ENCODE measurements at places on chromosomes 6 and 20.

- no peak for DNase-seq
Observed at GRCh38 chr6:27031302-27031701, 216.2 kb upstream of the PRSS16 start.

- no peak for DNase-seq
Observed at GRCh38 chr6:4906293-4907276, 97.3 kb downstream of the RPP40 start.

DNA sequence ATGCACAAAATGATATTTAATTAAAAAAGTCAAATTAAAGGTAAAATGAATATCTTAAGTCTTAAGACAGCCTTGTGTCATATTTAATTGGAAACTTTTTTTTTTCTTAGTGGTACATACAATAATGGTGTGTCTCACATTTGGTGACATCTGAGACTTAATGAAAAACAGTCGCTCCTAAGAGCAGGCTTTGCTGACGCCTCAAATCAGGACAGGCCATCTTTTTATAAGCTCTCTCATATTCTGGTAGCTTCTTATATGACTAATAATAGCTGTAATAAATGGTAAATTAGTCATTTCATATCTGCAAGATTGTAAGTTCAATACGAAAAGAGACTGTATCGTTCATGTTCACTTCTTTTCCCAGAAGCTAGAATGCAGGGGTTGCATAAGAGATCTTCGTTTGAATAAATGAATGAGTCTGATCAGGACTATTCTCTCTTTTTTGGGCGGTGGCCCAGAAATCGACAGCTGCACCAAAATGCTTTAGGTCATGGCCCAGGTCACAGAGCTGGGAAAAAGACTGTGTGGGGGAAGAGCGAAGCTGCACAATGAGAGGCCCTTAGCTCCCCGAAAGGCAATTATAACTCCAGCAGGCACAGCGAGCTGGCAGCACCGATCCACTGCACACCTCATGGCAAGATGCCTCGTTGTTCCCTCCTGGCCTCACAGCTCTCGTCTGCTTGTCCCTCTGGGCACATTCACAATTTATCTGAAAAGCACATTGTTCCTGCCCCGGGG lies 69.4 kb downstream of the NRN1 start:
- DNase-seq = no peak

DNA sequence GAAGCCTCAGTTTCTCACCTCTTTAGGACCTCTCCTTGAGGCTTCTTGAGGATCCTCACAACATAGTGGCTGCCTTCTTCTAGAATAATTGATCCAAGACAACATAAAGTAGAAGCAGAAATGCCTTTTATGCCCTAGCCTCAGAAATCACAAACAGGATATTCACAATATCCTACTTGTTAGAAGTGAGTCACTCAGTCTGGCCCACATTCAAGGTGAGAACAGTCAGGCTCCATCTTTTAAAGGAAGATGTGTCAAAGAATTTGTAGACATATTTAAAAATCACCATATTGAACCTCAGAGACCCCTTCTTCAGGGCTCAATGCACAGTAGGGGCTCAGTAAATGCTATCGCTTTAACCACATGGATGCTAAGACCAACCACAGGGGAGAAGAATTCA lies 20.8 kb upstream of the FAM83D start:
- DNase-seq = no peak

DNA sequence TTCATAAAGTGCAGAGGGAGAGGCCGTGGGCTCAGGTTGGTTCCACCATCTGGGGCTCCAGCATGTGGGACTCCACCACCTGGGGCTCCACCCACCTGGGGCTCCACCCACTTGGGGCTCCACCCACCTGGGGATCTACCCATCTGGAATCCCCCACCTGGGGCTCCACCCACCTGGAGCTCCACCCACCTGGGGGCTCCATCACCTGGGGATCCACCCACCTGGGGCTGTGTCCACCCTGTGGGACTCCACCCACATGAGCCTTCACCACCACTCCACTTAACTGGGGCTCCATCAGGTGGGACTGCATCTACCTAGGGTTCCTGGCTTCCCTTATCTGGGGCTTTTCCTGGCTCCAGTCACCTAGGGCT lies 226.0 kb upstream of the CDYL start:
- no peak for DNase-seq

DNA sequence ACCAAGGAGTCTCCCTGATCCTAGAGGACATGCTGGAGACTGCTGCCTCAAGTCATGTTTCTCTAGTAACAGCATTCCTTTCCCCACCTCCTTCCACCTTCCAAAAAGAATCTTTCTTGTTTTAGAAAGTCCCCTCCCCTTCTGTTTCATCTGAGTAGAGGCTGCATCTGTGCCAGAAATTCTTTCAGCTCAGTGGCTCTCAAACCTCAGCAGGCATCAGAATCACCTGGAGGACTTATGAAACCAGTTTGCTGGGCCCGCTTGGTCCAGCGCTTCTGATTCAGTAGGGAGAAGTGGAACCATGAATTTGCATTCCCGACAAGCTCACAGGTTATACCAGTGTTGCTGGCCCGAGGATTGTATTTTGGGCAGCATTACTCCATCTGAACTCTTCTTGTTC lies 55.1 kb downstream of the TMEM200A start:
- DNase-seq = no peak

- no peak for DNase-seq
Observed at GRCh38 chr20:49756241-49756640, 42.6 kb upstream of the B4GALT5 start.

DNA sequence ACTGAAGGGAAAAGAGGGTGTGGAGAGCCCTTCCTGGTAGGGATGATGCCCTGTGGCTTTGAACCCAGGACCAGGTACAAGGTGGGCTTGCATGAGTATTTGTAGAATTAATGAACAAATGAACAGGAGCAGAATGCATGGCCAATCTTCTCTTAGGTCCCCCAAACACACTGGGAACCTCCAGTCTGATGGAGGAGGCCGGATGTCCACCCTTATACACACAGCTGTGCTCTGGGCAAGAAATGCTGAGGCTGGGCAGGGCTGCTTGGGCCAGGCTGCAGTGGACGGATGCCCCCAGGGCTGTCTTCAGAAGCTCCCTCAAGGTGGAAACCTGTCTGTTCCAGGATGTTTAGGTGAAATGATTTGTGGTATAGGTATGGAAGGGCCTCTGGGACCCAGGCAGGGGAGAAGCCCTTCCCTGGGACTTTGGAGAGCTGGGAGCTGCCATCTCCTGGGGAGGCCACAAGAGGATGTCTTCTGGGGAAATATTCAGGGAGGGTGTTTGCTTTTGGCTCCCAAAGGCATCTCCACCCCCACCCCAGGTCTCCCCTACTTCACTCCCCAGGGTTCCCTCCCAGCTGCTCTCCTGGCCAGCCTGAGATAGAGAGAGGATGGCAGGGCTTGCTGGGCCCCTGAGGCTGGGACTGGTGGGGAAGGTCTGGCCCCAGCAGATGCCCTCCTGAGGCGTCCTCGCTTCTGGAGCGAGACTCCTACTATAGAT lies 23.3 kb downstream of the VEGFA start:
- DNase-seq = no peak

DNA sequence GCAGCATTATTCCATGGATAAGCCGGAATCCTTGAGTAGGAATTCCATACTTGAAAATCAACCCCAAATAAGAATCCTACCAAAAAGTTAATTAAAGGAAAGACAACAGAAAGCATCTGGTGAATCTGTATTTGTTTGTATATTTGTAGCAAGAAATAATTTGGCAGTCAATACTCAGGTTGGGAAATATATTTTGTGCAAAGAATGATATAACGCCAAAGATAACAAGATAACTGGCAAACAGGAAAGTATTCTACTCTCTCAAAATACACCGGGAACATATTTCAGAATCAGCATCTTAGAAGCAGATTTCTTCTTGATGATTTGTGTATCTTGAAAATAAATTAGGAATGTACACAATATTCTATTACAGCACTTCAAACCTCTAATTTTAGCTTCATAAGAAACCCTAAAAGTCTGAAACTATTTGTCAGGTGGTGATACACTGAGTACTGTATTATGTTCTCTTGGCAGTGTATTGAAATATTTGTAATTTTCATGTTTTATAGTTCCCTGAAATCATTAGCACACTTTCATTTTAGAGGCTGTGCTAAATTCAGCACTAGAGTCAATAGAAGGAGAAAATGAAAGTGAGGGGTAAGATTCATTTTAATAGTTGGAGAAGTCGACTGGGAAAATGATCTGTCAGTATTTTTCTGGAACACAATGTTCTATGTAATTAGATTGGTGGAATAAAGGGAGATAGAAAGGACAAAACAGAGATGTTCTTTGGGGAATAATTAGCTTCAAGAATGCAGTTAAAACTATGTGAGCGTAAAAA lies 879.7 kb upstream of the GJE1 start:
- no peak for DNase-seq

- no peak for DNase-seq
Observed at GRCh38 chr6:74071214-74071613, 375.2 kb downstream of the CD109 start.

DNA sequence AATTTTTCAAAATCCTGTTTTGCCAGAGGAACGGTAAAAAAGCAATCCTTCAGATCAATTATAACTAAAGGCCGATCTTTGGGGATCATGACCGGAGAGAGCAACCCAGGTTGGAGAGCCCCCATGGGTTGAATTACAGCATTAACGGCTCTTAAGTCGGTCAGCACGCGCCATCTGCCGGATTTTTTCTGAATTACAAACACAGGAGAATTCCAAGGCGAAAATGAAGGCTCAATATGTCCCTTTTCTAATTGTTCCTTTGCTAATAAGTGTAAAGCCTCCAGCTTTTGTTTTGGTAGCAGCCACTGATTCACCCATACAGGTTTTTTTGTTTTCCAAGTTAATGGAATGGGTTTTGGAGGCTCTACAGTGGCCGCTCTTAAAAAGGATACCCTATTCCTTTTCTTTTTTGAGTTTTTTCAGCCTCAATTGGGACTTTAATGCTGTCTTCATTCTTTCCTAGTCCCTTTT lies 16.9 kb upstream of the PTCRA start:
- peak; percentile 31 for DNase-seq

DNA sequence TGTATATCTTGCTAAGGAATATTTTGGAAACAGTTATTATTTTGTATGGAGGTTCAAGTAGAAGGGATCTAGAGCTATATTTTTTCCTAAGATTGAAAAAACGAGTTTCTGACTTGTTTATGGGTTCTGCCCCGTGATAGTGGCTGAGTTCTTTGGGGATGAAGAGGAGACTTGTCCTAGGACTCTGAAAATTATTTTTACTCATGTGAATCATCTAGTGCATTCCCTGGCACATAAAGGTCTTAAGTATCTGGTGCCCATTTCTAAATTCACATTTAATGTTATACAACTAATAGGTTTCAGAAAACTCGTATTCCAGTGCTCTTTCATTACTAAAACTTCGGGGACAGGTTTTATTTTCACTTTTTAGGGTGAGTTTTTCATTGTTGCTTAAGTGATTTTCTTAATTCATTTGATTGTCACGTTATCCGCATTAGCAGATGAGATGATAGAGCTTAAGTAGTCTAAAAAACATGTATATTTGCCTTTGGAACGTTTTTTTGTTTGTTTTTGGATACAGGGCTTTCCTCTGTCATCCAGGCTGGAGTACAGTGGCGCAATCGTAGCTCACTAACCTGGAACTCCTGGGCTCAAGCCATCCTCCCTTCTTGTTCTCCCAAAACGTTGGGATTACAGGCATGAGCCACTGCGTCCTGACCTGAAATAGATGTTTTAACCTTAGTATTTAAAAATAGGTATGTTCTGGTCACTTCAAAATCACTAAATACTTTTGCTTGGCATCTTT lies 2.1 kb downstream of the NFYA start:
- no peak for DNase-seq

DNA sequence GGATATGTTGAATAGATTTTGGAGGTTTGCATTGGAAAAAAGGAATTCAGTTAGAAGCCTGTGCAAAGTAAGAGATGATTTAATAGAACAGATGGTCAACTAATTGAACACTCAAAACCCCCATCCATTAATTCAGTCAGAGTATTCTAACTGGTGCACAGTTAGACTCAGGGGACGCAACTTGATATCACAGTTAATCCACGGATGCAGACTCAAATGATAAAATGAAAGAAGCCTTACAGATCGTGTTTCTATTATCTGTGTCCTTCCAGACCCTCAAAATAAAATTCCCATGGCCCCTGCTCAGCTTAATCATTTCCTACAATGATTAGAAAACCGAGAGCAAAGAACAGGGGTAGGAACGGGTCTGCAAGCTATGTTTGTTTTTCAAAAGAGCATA lies 45.4 kb upstream of the DTNBP1 start:
- no peak for DNase-seq

DNA sequence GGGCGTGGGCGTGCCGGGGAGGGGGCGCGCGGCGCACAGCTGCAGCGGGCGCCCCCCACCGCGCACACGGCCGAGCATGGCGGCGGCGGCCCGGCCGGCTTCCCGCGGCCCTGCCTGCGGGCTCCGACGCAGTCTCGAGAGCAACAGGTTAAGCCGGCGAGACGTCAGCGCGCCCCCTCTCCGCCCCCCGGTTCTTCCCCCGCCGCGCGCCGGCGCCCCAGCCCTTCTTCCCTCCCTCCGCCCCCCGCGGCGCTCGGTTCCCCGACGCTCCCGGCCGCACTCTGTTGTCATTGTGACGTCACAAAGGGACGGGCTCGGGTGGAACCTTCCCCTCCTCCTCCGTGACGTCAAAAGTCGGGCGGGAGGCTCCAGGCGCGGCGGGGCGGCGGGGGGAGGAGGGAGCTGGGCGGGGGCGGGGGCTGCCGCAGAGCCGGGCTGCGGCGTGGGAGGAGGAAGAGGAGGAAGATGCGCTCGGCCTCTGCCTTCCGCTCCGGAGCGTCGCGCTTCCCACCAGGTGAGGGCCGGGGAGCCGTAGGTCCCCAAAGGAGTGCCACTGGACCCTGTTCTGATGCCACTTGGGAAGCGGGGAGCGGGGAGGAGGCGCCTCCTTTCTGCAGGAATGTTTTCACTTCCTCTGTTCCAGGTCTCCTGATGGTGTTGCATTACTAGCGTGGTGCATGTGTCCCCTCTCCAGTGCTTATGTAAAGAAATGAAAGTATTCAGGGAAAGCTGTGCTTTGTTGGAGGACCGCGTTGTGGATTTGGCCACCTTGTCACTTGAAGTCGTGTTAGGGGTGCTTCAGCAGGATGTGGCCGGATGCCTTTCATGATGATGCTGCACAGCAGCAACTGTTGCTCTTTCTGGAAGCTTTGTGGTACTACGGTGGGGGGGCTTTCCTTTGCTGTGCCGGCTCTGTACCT lies 2.8 kb downstream of the JARID2 start:
- peak; percentile 98 for DNase-seq

GRCh38 chr6:25017932-25018567 lies 82.3 kb upstream of the RIPOR2 start:
- DNase-seq = peak; percentile 47

- no peak for DNase-seq
Observed at GRCh38 chr6:118876198-118876597, 17.8 kb upstream of the ASF1A start.

- no peak for DNase-seq
Observed at GRCh38 chr20:14334306-14334930, 3.0 kb downstream of the FLRT3 start.

GRCh38 chr6:88216182-88216581 lies 50.0 kb upstream of the CNR1 start:
- no peak for DNase-seq

GRCh38 chr6:57159127-57159526 lies 13.0 kb upstream of the BAG2 start:
- no peak for DNase-seq
